ENCODE measurements at places on chromosomes 7 and 10.

- no peak for DNase-seq
Measured at GRCh38 chr10:103916876-103917275, 1.1 kb downstream of the STN1 start.

DNA sequence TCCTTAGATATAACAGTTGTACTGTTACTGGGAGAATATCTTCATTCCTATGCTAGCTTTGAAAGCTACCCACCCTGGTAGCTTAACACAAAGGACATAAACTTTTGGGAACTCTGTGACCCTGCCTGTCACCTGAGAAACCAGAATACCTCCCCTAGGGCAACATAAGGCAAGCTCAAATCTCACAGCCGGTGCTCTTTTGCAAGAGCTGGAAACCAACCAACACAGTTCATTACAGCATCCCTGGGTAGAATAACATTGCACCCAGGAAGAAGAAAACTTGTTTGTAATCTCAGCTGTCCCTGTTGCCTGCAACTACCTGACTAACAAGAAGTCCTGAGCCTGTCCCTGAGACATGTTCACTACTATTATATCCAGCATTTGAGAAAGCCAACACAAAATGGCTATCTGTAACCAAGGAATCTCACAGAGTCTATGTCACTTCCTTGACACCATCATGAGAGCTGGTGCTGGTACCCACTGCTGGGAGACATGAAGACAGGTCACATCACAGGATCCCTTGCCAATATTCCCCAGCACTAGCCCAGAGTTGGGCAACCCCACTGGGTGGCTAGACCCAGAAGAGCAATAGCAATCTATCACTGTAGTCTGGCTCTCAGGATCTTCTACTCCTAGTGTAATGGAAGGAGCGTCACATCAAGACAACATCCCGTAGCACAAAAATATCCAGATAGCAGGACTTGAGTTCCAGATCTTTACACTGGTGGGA lies 31.3 kb downstream of the AKR1C3 start:
- DNase-seq: no peak

DNA sequence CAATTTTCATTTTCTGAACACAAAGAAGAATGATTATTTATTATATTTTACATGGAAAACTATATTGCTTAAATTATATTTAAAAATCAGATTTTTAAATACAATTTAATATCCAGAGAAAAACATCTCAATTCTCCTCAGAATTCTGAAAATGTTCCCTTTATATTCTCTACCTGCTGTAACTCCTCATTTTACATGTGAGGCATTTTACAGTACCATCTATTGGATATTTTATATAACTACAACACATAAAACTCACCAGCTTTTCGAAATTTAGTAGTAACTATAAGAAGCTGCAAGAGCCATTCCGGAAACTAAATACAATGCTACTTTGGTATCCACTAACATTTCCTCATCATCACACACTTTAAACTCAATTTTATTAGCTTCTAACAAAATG lies 264.6 kb downstream of the DGKB start:
- no peak for DNase-seq

GRCh38 chr10:103123282-103124024 lies 69.6 kb downstream of the NT5C2 start:
- DNase-seq: no peak

DNA sequence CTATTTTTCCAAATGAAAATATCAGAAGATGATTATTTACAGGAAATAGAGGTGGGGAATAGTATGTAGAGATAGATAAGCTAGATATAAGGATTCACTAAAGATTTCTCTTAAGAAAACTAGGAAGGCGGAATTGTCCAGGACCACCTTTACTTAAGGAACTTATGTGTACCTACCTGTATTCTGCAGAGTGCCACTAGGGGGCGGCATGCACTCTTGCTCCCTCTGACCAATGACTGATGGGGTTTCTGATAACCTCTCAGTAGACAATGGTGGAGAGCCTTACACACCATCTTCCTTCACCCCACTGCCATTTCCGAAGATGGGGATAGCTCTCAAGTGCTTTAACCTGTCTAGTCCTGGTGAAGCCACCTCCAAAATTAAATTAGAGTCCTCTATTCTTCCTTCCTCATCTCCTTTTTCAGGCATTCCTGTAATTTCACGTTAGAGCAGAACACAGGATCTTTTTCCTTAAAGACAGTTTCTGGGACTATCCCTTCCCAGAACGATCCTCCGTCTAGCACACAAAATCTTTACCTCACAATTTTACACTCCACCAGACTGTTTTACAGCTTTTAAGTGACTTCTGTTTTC lies 453.1 kb downstream of the SORCS1 start:
- DNase-seq: peak; percentile 32

- no peak for DNase-seq
Measured at GRCh38 chr10:95253007-95253406, 37.8 kb downstream of the PDLIM1 start.

DNA sequence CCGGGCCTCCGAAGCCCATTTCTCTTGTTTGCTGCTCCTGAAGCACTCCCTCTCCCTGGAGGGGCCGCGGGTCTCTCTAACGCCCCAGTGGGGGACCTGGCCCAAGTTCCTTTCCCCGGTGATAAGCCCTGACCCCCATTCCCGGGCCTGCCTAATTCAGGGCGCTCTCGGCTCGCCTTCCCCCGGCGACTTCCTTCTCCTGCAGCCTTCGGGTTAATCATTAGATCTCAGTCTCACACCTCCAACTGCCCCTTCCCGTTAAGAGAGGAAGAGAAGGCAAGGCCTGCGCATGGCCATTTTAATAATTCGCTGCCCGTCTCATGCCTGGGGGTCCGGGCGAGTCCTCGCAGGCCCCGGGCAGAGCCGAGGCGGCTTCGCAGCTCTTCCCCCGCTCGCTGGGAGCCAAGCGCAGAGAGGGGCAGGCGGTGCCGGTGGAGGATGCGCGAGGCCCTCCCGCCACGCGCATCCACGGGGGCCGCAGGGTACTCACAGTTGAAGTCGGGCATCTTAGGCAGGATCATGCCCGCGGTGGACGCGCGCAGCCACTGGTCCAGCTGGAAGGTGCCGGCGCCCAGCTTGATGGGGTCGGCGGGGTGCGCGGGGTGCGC lies 1.2 kb downstream of the MNX1 start:
- DNase-seq: no peak

DNA sequence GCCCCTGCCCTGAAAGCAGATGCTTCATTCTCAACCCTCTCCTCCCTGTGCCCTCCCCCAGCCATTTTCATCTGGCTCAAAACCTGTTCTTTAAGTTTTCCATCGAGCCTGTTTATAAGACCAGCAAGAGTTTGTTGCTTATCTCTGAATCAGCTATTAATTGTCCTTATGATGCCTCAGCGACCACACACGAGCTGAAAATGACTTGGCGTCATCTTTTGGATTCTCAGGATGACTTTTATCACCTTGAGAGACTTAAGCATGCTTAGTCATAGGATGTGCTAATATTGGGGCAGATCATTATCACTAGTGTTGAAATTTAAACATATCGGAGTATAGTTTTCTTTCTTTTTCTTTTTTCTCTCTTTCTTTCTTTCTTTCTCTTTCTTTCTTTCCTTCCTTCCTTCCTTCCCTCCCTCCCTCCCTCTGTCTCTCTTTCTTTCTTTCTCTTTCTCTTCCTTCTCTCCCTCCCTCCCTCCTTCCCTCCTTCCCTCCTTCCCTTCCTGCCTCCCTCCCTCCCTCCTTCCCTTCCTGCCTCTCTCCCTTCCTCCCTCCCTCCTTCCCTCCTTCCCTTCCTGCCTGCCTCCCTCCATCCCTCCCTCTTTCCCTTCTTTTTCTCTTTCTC lies 184.5 kb downstream of the PHTF2 start:
- DNase-seq: no peak

DNA sequence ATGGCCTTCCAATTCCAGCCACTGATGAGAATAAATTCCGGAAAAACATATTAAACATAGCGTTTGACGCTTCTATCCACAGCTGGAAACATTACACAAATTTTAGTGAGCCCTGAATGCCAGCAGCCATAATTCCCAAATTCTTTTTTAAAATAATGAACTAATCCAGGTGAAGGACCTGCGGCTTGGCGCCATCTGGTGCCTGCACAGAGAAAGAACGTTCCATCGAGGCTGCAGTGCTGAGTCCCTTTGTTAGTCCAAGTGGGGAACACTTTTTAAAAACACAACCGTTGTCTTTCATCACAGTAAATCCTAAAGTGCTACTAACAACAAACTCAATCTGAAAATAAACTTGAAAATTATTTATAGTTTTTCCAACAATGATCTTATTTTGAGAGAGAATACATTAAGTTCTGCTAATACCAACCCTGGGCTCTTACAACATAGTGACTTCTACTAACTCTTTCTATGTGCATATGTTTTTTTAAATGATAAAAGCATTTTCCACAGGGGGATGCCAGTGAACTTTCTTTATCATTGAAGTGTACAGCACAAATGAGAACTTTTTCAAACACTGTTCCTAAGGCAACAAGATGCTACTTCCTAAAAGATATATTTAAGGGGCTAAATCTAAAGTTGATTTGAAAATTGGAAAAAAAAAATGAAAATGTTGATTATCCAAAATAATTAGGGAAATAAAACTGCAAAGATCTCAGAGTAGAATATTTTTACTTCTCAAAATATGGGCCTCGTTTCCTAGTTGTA lies 166.9 kb upstream of the RNF32 start:
- DNase-seq: no peak

- no peak for DNase-seq
Measured at GRCh38 chr7:85162721-85163120, 24.1 kb downstream of the SEMA3D start.

DNA sequence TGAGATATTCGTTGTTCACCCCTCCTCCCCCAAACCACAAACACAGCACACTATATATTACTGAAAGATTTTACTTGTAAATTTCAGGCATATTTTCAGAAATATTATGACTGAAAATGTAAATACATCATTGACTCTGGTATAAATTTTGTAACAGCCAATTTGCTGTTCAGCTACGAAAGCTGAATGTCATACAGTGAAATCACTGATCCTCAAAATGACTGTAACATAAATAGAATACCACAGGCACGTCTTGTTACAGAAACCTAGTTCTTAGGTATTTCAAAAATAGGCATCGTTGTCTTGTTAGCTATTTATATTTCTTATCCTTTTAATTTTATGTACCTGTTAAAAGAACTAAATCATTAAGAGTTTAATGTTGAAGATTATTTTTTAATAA lies 15.1 kb downstream of the TRUB1 start:
- no peak for DNase-seq

DNA sequence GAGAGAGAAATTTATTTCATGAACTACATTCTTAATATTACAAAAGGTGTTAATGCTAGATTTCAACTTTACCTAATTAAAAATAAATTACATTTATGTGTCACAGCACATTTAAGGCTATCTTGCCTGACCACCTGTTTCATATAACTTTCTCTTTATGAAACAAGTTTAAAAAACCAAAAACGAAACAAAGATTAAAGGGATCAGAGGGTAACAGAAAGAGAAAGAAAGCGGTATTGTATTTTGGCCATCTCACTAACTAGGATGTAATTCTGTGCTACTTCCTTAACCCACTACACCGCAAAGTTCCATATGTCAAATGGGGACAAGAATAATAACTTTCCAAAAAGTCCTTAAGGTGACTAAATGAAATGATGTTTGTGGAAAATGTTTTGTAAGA lies 6.3 kb upstream of the RHOBTB1 start:
- no peak for DNase-seq

DNA sequence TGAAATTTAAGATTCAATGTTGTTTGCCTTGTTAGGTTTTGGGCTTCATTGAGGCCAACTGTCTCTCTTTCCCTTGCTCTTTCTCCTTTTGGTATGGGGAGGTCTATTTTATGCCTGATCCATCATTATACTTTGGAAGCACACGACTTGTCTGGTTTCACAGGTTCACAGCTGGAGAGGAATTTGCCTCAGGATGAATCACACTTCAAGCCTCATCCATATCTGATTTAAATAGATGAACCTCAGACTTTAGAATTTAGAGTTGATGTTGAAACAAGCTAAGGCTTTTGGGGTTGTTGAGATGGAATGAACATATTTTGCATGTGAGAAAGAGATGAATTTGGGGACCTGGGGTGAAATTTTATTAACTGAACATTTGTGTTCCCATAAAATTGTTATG lies 150.5 kb upstream of the IGFBP3 start:
- DNase-seq: no peak

- DNase-seq: no peak
Measured at GRCh38 chr10:359093-359492, 223.8 kb downstream of the ZMYND11 start.

GRCh38 chr7:5237286-5237685 lies 45.5 kb upstream of the SLC29A4 start:
- DNase-seq: peak; percentile 75

DNA sequence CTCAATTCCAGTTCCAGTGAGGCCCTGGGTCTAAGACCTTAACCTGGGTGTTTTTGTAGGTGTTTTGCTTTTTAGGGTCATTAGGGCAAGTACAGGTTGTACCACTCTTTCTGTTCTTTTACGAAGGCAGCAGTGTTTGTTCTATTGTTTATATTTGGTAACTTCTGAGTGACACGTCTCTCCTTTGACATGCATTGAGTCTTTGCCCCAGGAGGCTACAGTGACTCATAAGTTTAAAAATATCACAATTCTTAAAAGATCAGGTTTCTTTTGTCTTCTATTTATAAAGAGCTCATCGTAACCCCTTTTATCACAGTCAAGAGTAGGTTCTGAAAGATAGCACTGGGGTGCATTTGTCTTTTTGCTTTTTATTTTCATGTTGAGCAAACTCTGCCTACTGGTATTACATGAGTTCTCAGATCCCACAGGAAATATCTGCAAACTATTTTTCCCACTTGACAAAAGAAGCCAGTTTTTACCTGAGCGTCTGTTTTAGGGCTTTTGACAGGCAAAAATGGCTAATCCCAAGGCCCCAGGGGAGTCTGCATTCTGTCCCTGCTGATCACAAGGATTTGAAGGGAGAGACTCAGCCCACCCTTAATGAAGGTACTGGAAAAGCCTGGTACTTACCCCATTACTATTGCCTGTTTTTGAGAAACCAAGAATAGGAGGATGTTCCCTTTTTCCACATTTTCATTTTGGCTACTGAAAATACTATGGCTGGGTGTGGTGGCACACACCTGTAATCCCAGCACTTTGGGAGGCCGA lies 7.9 kb downstream of the NUDT13 start:
- no peak for DNase-seq

- DNase-seq: no peak
Measured at GRCh38 chr7:109391240-109391639, 821.6 kb downstream of the DNAJB9 start.

DNA sequence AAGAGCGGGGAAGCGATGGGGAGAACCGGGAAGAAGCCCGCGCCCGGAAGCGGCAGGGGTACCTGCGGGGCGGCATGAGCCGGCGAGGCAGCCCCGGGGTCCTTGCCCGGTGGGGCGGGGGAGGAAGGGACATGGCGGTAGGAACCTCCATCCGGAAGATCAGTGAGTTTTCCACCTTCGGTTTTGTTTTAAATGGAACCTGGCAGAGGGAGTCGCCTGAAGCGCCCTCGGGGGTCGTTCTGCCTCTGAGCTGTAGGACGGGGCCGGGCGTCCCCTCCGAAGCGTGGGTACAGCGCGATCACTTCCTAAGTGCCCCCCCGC lies 471 bp downstream of the PFKP start:
- no peak for DNase-seq

GRCh38 chr10:60394446-60394845 lies 4.8 kb upstream of the ANK3 start:
- no peak for DNase-seq
